ENCODE measurements at places on chromosomes 11 and 22. TPM values are rescaled to one million over a fixed set of nuclear protein-coding genes. Genes with fewer than 3 reads are reported as not detected.

GRCh38 chr11:81700076-81700475, 1033.6 kb downstream of the FAM181B start:
- DNase-seq: no peak
- no peaks in the 10 kb centered on the region for H3K27me3 ChIP-seq
- no peak overlapping the region for H3K27ac ChIP-seq
- peaks cover 2% of the 10 kb centered on the region for H3K36me3 ChIP-seq
- no peak overlapping the region for H3K4me3 ChIP-seq

DNA sequence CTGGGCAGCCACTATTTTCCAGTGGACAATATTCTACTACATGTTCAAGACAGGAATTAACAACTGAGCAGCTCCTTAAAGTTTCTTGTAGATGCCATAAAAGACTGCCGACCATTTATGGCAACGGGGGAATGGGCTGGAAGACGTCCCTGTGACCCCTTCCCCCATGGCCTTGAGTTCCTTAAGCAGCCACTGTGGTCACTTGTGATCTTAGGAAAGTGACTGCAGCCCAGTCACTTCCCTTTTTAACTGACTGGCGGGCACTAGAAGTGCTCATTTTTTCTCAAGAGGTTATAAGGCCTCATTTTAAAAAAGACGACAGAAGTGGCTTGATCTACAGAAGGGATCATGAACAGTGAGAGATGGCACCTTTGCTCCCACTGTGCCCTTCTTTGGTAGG, 153.2 kb upstream of the NARS2 start:
- H3K36me3 ChIP-seq: no peaks in the 10 kb centered on the region
- no peak overlapping the region for H3K4me3 ChIP-seq
- no peaks in the 10 kb centered on the region for H3K4me1 ChIP-seq
- H3K27ac ChIP-seq: no peak overlapping the region
- H3K27me3 ChIP-seq: no peaks in the 10 kb centered on the region

GRCh38 chr22:28366856-28367255, 312.8 kb downstream of the TTC28 start:
- no peak for DNase-seq
- peaks cover 6% of the 10 kb centered on the region for H3K4me1 ChIP-seq
- H3K4me3 ChIP-seq: no peak overlapping the region
- H3K27ac ChIP-seq: no peak overlapping the region

- H3K4me1 ChIP-seq: peaks cover 28% of the 10 kb centered on the region
- H3K36me3 ChIP-seq: no peaks in the 10 kb centered on the region
- DNase-seq: peak; percentile 87
- no peak overlapping the region for H3K4me3 ChIP-seq
- peaks cover 12% of the 10 kb centered on the region for H3K27me3 ChIP-seq
- H3K27ac ChIP-seq: no peak overlapping the region
Observed at GRCh38 chr11:126118806-126119205, 56.1 kb upstream of the CDON start.

GRCh38 chr22:46535876-46536536, 1.4 kb downstream of the CELSR1 start:
- H3K4me3 ChIP-seq: peak overlapping the region; percentile 33
- H3K27me3 ChIP-seq: no peaks in the 10 kb centered on the region
- peaks cover 64% of the 10 kb centered on the region for H3K4me1 ChIP-seq
- no peak overlapping the region for H3K27ac ChIP-seq
- H3K36me3 ChIP-seq: peaks cover 1% of the 10 kb centered on the region

The LRRC56 gene
- 2.7 TPM for total RNA-seq

Measured in chondrocyte (in vitro differentiated cells).